CD4-positive, alpha-beta T cell treated with Interleukin-12 subunit alpha and Interleukin-12 subunit beta, for 1 hour (primary cell): ENCODE measurements at places on chromosomes 3 and 15.
A peak's percentile ranks its signal among the peaks of the same experiment; 100 is the strongest.

- no peak for DNase-seq
Measured at GRCh38 chr3:18443665-18444594, 18.8 kb upstream of the SATB1 start.

DNA sequence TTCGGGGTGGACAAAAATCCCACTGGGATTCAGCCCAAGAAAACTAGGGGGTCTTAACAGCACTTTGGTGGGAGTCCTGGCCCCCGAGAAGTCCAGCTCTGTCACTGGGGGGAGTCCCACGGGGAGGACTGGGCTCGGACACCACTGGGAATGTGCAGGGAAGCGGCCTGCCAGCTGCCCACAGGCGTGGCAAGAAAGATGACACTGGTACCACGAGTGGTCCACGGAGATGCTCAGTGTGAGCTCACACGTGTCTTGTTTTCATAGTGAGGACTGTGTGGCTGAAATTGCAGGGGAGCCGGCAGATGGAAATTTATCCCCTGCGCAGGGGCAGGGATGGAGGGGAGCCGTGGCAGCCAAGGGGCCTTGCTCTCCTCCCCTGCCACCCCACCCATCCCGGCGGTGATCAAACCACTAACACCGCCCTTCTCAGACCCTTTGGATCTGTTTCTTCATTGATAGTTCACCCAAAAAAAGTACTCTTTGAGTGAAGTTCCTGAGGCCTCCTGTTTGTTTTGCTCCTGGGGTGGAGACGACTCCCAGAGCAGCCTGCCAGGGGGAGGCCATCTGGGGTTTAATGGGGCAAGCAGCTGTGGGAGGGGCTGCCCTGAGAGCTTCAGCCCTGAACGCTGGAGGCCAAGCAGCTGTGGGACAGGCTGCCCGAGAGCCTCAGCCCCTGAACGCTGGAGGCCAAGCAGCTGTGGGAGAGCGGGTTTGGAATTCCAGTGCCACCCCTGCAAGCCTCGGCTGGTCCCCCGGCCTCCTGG is 130.9 kb downstream of the LRRK1 start:
- no peak for DNase-seq

- no peak for DNase-seq
Measured at GRCh38 chr3:4708230-4708629, 215.1 kb downstream of the ITPR1 start.

- DNase-seq = no peak
Measured at GRCh38 chr3:183629546-183630301, 5.7 kb upstream of the KLHL24 start.

DNA sequence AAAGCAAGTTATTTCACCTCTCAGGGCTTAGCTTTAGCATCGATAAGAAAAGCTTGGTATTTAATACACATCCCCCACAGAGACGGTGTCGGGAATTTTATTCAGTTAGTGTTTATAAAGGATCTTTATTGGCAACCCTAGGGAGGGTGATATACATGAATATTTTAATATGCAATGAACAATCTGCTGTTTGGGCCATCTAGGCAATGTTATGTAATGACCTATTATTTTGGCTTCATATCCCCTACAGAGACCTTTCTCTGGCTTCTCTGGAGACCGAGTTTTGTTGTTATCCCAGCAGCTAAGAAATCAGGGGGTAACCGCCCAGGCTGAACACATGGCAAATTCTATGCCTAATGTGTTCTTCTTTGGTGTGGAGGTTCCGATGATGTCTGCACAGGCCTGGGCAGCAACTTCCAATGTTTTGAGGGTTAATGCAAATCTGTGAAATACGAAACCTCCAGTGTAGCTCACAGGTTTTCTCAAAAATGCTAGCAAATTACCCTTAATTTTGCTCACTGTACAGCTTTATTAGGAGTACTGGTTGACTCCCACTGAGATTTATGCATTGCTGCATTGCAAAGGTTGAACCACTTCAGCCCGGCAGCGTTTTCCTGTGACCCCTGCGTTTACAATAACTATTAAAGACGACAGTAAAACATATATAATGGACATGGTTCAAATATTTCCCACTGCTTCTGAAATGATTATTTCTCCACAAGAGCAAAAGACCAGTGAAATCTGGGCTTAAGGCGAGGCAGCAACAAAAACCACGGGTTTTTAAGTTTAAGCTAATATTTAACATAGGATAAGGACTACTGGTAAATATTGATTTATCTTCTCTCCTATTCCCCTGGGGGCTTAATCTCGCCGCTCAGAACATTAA is 298.3 kb upstream of the NR2E3 start:
- no peak for DNase-seq

- DNase-seq = peak; percentile 33
Measured at GRCh38 chr15:88450125-88450798, 16.9 kb downstream of the MRPL46 start.

GRCh38 chr3:47803480-47804025 is 615 bp downstream of the DHX30 start:
- no peak for DNase-seq

DNA sequence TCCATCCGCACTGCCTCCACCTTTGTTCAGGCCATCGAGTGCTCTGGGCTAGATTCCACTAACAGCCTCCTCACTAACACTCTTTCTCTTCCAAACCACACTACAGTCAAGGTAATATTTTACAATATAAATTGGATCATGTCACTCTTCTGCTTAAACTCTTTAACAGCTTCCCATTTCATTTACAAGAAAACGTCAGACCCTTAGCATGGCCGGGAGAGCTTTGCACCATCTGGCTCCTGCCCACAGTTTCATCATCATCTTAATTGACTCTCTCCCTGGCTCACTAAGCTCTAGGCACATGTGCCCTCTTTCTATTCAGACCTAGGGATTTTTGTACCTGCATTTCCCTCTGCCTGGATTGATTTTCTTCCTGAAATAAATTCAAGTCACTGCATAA is 354.7 kb downstream of the FGF12 start:
- no peak for DNase-seq

- no peak for DNase-seq
Measured at GRCh38 chr15:29424118-29424517, 154.5 kb upstream of the NSMCE3 start.

- peak; percentile 74 for DNase-seq
Measured at GRCh38 chr3:71723452-71724170, 1.6 kb downstream of the EIF4E3 start.

- no peak for DNase-seq
Measured at GRCh38 chr15:55288006-55288717, 1.5 kb downstream of the RAB27A start.

GRCh38 chr15:78988361-78988911 is 43.6 kb upstream of the CTSH start:
- peak; percentile 19 for DNase-seq
